ENCODE measurements at places on chromosomes 2 and 18.

GRCh38 chr2:178157574-178157973, 36.7 kb upstream of the OSBPL6 start:
- no peak for DNase-seq

GRCh38 chr2:2950403-2950952, 427.1 kb downstream of the EIPR1 start:
- DNase-seq = no peak

GRCh38 chr2:209391776-209392401, 32.0 kb upstream of the MAP2 start:
- no peak for DNase-seq

GRCh38 chr2:217604527-217605194, 398.1 kb downstream of the TNS1 start:
- DNase-seq = no peak

DNA sequence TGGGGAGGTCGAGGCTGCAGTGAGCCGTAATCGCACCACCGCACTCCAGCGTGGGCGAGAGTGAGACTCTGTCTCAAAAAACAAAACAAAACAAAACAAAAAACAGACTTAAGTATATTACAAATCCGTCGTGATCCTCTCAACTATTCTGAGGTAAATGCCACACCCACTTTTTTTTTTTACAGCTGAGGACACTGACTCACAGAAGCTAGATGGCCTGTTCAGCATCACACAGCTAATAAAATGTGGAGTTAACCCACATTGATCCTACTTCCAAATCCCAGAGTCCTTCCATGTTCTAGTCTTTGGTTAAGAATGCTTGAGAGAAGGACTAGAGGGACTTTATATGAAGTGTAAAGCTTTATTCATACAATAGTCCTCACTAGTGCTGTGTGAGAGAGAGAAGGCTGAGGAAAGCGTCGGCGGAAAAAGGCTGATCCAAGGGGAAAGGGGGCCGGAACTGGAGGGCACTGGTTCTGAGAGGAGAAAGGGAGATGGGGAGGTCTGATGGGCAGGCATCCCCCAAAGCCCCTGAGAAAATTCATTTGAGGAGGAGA, 627 bp downstream of the RNF25 start:
- DNase-seq = no peak

DNA sequence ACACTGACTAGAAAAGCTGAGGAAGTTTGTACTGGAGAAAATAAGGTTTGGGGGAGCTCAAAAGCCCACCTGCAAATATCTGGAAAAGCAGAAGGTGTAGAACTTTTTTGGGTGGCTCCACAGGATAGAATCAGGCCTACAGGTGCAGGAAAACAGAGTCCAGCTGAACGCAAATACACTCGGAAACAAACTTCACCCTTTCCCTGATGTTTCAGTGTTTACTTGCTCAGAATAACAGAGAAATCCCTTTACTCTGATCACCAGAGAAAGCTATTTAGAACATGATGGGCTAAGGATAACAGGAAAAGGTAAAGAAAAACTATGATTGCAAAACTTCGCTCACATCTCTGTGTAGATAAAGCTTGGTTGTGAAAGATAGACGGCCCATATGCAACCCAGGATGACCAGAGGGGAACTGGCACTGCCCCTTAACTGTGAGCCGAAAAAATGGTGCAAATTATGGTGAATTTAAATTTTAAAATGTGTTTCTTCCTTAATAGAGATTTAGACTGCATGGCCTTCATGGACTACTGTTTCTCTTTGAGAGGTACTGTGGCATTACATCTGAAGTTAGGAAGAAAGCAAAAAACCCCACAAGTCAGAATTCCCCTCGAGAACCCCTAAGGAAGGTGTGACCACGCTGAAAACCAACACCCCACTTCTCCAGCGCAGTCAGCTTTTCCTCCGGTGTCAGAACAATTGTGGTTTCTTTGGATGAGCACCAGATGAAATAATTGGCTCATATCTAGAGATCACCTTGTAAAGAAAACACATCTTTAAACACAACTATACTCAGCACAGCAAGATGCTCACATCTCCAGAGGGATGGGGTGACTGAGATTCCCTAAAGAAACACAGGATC, 84.5 kb upstream of the TMEM247 start:
- no peak for DNase-seq

- no peak for DNase-seq
Observed at GRCh38 chr2:8254791-8255447, 426.9 kb upstream of the ID2 start.

DNA sequence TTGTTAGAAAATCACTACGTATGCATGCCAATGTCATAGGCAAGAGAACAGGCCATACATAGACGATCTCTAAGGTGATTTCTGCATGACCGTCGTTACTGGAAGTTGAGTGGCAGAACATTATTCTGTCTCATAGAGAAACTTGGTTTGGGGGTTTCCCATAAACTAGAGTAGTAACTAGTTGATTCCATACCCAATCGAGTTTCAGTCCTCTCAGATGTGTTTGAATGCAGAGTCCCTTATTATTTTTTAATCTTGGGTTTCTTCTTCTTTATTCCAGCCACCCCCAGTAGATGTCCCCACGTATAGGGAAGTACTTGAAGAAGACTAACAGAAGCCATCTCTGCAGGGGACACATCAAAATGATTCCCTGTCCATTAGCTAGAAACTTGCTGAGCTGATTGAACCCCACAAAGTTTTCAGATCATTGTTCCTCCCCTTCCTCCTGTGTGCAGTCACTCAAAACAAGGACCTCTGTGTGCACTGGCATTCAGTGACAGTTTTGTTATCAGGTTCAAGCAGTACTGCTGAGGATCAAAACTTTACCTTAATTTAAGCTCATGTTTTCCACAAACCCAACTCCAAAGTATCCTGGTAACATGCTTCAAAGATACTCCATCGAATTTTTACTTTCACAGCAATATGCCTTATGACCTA, 68.4 kb upstream of the CDCA7 start:
- no peak for DNase-seq

DNA sequence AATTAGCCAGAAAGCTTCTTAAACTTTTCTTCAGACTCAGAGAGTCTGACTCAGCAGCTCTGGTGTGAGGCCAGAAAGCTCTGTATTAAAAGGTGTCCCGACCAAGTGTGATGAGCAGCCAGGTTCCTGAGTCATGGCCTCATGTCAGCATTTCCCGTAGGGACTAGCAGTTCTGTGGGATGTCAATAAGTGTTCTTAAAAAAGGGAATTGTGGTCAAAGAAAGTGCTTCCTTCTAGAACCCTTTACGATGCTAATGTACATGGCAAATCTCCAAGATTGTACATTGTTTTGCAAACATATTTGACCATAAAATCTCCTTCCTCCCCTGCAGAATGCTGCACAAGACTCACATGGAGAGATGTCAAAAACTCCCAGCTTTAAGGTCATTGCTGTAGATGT, 80.1 kb downstream of the PLA2R1 start:
- DNase-seq = no peak

GRCh38 chr2:153872311-153873051, 759 bp downstream of the GALNT13 start:
- DNase-seq = no peak

DNA sequence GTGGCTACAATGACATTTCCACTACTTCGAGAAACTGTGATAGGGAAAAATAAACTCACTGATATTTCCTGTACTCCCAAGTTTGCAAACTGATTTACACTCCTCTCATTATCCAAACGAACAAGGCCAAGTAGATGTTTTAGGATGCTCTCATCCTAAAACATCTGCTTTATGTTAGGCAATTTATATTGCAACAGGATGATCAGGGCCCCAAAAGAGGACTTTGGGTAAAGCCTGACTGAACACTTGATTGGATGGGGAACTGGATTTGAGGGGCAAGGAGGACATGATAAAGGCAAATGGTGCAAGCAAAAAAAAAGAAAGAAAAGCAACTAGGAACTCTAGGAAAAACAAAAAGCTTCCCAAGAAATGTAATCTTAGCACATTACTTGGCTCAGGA, 2.1 kb upstream of the HES6 start:
- DNase-seq = no peak

GRCh38 chr2:96082211-96083063, 33.9 kb downstream of the ADRA2B start:
- DNase-seq = no peak

- DNase-seq = no peak
Observed at GRCh38 chr2:88159481-88159880, 10.7 kb upstream of the THNSL2 start.

GRCh38 chr2:180607514-180608049, 372.8 kb upstream of the UBE2E3 start:
- DNase-seq = no peak

- no peak for DNase-seq
Observed at GRCh38 chr18:77141401-77142118, 9.0 kb upstream of the MBP start.

GRCh38 chr2:62934517-62934916, 116.1 kb upstream of the OTX1 start:
- DNase-seq = no peak

GRCh38 chr2:160224507-160224906, 24.4 kb upstream of the ITGB6 start:
- DNase-seq = no peak

GRCh38 chr2:206158563-206159345, 490 bp downstream of the NDUFS1 start:
- no peak for DNase-seq
